ENCODE measurements at places on chromosomes 3 and 15.

- no peaks in the 10 kb centered on the region for H3K36me3 ChIP-seq
- H3K4me1 ChIP-seq: peaks cover 12% of the 10 kb centered on the region
- peaks cover 12% of the 10 kb centered on the region for H3K27me3 ChIP-seq
- no peak overlapping the region for H3K4me3 ChIP-seq
- no peak overlapping the region for H3K27ac ChIP-seq
Observed at GRCh38 chr3:10554746-10555145, 49.4 kb upstream of the ATP2B2 start.

- no peak for DNase-seq
- peak overlapping the region; percentile 54 for H3K27ac ChIP-seq
- no peaks in the 10 kb centered on the region for H3K27me3 ChIP-seq
- no peaks in the 10 kb centered on the region for H3K4me1 ChIP-seq
Observed at GRCh38 chr3:59540696-59541095, 490.9 kb upstream of the CFAP20DC start.

DNA sequence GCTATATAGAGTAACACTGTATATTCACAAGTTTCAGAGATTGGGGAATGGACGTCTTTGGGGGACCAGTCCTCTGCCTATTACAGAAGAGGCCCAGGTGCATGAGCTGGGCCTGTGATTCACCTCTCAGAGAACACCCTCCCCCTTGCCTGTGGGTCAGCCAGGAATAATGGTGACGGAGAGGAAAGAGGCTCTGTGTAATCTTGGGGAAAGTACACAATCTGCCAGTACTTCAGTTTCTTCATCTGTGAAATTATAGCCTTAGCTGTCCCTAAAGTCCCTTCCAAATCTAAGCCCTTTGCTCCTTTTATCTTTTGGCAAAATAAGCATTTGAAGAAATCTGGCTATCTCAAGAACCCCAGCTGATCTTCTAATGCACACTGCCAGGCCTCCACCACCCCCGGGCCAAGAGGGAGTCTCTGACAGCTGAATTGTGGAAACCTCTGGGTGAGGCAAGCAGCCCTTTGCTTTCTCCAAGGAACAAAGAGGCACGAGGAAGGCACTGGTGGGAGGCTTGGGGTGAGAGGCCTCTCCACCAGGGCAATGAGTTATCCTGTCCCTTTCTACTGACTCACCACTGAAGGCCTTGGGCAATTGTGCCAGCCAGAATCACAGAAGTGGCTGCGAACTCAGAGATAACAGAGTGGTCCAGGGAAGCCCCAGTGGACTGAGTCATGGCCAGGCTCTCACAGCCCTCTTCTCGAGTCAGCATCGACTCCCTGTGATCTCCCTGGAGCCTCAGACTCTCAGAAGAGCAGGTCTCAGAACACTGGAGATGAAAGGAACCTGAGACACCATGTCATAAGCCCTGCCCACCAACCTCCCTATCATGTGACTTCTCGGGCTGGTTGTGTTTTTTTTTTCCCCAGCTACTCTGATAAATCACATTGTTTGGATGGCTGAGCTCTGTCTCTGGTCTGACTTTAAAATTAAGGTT lies 31.8 kb downstream of the CCNL1 start:
- peaks cover 13% of the 10 kb centered on the region for H3K4me1 ChIP-seq
- no peak overlapping the region for H3K27ac ChIP-seq
- H3K36me3 ChIP-seq: no peaks in the 10 kb centered on the region

DNA sequence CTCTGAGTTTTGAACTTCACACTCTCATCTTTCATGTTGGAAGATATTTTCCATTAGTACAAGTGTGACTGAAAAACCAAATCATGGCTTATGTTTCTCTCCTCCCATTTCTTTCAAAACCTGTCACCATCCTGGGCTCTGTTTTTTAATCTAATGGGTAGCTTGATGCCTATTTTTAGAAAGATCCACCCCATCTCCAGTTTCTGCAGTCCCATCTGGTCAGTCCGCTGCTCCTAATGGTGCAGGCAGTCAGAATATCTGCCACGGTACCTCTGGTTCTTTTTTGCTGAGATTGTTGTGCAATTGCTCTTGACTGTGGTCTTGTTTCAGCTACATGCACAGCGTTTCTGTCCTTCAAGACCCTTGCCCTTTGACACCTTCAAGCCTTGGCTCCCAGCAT lies 240.9 kb upstream of the CADM2 start:
- no peak overlapping the region for H3K4me3 ChIP-seq
- no peak for DNase-seq
- H3K27me3 ChIP-seq: no peaks in the 10 kb centered on the region
- no peak overlapping the region for H3K27ac ChIP-seq
- no peaks in the 10 kb centered on the region for H3K36me3 ChIP-seq

DNA sequence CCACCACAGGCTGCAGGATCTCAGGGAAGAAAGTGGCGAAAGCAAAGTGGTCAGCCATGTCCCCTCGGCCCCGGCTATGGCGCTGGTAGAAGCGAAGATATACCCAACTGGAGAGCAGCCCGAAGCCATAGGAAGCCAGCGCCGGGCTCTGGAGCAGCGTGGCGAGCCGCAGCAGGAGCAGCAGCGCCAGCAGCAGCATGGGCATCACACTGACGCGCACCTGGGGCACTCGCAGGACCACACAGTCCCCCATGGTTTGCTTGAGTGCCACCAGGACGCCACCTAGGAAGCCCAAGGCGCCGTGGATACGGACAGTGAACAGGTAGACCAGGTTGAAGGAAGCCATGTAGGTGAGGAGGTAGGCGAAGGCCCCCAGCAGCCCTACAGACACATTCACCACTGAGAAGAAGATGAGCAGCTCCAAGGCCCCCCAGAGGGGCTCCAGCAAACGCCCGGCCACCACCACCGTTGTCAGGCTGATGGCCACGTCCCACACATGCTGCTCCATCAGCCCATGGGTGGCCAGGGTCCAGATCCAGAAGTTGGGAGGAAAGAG lies 888 bp downstream of the TMEM115 start:
- H3K36me3 ChIP-seq: no peaks in the 10 kb centered on the region
- no peaks in the 10 kb centered on the region for H3K27me3 ChIP-seq
- no peak for DNase-seq

- no peaks in the 10 kb centered on the region for H3K27me3 ChIP-seq
- H3K4me1 ChIP-seq: no peaks in the 10 kb centered on the region
- H3K27ac ChIP-seq: no peak overlapping the region
- H3K36me3 ChIP-seq: no peaks in the 10 kb centered on the region
- no peak for DNase-seq
- no peak overlapping the region for H3K4me3 ChIP-seq
Observed at GRCh38 chr3:60898321-60898720, 352.9 kb downstream of the FHIT start.

DNA sequence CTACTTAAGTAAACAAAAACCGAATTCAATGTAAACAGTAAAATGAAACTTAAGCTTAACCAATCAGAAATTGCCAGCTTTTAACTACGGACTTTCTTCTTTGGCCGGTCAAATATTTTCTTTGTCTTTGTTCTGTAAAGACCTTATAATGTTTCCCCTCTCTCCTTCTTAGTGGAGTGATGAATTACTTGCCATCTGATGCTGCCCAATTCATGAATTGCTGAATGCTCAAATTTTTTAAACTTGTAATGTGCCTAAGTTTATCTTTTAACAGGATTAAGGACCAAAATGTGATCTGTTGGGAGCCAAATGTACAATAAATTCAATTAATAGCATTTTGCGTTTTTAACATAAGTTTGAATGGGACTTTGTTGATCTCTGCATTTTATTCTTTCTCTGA lies 345.8 kb upstream of the CBLB start:
- H3K27me3 ChIP-seq: no peaks in the 10 kb centered on the region
- H3K4me3 ChIP-seq: no peak overlapping the region
- no peaks in the 10 kb centered on the region for H3K36me3 ChIP-seq
- DNase-seq: no peak
- H3K27ac ChIP-seq: peak overlapping the region; percentile 10

DNA sequence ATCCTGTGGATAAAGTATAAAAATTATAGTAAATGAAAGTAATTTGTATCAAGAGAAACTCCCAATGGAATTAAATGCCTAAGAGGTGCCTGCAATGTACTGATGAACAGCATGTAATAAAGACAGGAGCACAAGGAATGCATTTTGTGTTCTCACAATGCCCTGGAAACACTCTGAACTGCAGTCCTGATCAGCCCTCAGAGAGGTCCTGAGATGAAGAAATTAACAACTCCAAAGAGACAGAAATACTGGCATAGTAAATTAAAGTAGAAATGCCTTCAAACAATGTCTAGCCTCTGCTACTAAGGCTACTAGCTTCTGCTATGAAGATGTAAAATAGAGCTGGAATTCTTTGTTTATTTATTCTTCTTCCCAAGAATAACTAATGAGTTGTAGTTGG lies 59.9 kb downstream of the CFAP20DC start:
- H3K4me1 ChIP-seq: peaks cover 6% of the 10 kb centered on the region
- H3K4me3 ChIP-seq: no peak overlapping the region
- DNase-seq: no peak
- no peaks in the 10 kb centered on the region for H3K36me3 ChIP-seq
- no peaks in the 10 kb centered on the region for H3K27me3 ChIP-seq

GRCh38 chr3:193270451-193270850 lies 29.4 kb downstream of the PLAAT1 start:
- H3K36me3 ChIP-seq: no peaks in the 10 kb centered on the region
- H3K27me3 ChIP-seq: no peaks in the 10 kb centered on the region
- no peak overlapping the region for H3K4me3 ChIP-seq
- DNase-seq: no peak

- no peak for DNase-seq
- H3K4me3 ChIP-seq: no peak overlapping the region
- H3K27ac ChIP-seq: no peak overlapping the region
Observed at GRCh38 chr15:63461230-63461985, 43.0 kb upstream of the USP3 start.

GRCh38 chr15:80673561-80674244 lies 21.4 kb upstream of the ABHD17C start:
- H3K27me3 ChIP-seq: peaks cover 6% of the 10 kb centered on the region
- no peaks in the 10 kb centered on the region for H3K36me3 ChIP-seq
- no peaks in the 10 kb centered on the region for H3K4me1 ChIP-seq
- no peak overlapping the region for H3K27ac ChIP-seq
- DNase-seq: no peak

- peak overlapping the region; percentile 99 for H3K27ac ChIP-seq
- H3K27me3 ChIP-seq: no peaks in the 10 kb centered on the region
- peak overlapping the region; percentile 89 for H3K4me3 ChIP-seq
- no peak for DNase-seq
- H3K36me3 ChIP-seq: no peaks in the 10 kb centered on the region
Observed at GRCh38 chr3:12995389-12996180, 77.6 kb downstream of the IQSEC1 start.

- peak overlapping the region; percentile 98 for H3K27ac ChIP-seq
- peak; percentile 71 for DNase-seq
- H3K36me3 ChIP-seq: no peaks in the 10 kb centered on the region
- H3K4me1 ChIP-seq: peaks cover 55% of the 10 kb centered on the region
Observed at GRCh38 chr3:113532698-113533533, 561 bp downstream of the SIDT1 start.

DNA sequence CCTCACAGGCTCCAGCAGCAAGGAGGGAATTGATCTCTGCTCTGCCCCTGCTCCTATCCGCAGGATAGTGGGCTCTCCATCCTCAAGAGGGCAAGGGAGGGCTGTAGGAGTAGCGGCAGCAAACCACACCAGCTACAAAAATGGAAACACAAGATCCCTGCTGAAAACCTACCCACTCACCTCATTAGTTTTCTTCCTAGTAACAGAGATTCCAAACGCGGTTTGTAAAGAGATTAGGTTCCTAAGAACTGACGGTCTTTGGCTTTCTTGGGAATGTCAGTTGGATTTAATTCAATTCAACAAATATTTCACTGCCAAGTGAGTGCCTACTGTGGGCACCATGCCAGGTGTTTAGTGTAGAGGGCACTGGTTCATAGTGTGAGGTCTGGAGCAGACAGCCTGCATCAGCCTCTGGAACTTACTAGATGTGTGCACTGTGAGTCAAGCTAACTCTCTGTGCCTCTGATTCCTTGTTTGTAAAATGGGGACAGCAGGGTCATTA lies 84.7 kb downstream of the MRPL46 start:
- no peak overlapping the region for H3K27ac ChIP-seq
- peaks cover 19% of the 10 kb centered on the region for H3K27me3 ChIP-seq
- no peaks in the 10 kb centered on the region for H3K36me3 ChIP-seq

DNA sequence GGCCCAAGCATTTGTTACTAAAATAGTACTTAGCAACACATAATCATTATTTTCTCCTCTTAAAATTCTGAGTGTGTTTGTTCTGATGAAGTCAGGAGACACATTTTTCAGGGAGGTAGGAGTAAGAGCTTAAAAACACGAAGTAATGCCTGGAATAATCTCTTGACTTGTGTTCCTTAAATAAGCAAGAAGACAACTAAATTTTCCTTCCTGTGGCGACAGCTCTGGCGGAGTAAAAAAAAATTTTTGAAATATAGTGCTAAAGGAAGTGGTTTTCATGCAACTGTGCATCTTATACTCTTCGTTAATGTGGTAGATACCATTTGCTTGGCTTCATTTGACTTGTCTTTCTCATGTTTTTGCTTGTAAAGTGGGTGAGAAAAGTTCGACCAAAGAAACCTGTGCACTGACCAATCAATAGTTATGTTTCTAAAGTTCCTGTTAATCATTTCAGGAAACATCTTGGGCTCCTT lies 11.1 kb upstream of the MBNL1 start:
- H3K27me3 ChIP-seq: no peaks in the 10 kb centered on the region
- peaks cover 7% of the 10 kb centered on the region for H3K36me3 ChIP-seq
- H3K4me1 ChIP-seq: peaks cover 68% of the 10 kb centered on the region
- peak overlapping the region; percentile 77 for H3K27ac ChIP-seq
- peak overlapping the region; percentile 73 for H3K4me3 ChIP-seq
- peak; percentile 56 for DNase-seq

- no peak overlapping the region for H3K27ac ChIP-seq
- peaks cover 33% of the 10 kb centered on the region for H3K36me3 ChIP-seq
- peaks cover 3% of the 10 kb centered on the region for H3K4me1 ChIP-seq
- no peaks in the 10 kb centered on the region for H3K27me3 ChIP-seq
Observed at GRCh38 chr15:85071061-85071460, 89.4 kb downstream of the PDE8A start.

- no peak for DNase-seq
- peak overlapping the region; percentile 82 for H3K27ac ChIP-seq
- H3K27me3 ChIP-seq: no peaks in the 10 kb centered on the region
Observed at GRCh38 chr3:42662813-42663535, 9.5 kb downstream of the ZBTB47 start.

DNA sequence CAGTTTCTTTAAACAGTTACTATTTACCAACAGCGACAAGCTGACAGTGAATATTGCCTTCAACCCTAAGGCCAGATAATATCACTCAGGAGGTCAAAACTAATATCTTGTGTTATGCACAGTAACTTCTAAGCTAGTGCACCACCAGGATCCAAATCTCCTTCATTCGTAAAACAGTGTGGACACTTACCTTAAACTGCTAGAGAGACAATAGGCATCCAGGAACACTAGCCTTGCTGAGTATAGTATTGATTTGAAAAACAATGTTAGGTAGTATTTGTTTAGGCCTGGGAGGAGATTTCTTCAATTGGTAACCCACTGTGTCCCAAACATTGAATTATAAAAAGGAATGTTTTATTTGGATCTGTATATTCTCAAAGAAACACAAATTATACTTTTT lies 707.9 kb upstream of the UBE2E2 start:
- DNase-seq: no peak
- H3K27me3 ChIP-seq: no peaks in the 10 kb centered on the region
- H3K27ac ChIP-seq: no peak overlapping the region
- no peak overlapping the region for H3K4me3 ChIP-seq
- no peaks in the 10 kb centered on the region for H3K4me1 ChIP-seq
- H3K36me3 ChIP-seq: no peaks in the 10 kb centered on the region
